ENCODE measurements at places on chromosomes 7 and 10.

DNA sequence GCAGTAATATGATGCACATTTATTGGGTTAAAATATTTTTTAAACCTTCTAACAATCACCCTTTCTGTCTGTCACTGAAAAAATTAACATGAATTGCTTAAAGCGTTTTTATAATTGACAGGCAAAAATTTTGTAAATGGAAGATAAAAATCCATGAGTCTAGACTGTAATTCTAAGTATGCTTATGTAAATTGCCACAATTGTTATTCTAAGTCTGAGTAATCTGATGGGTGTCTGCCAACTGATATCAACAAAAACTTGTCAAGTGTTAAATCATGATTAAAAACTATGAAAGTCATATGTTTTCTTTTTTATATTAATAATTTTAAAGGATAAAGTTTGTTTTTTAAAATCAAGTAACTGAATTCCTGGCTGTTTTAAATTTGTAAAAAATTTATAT is 208.2 kb downstream of the CDK14 start:
- DNase-seq: no peak

- DNase-seq: no peak
Measured at GRCh38 chr10:59880971-59881510, 25.3 kb downstream of the CCDC6 start.

- DNase-seq: no peak
Measured at GRCh38 chr10:87850742-87851205, 12.6 kb downstream of the KLLN start.

DNA sequence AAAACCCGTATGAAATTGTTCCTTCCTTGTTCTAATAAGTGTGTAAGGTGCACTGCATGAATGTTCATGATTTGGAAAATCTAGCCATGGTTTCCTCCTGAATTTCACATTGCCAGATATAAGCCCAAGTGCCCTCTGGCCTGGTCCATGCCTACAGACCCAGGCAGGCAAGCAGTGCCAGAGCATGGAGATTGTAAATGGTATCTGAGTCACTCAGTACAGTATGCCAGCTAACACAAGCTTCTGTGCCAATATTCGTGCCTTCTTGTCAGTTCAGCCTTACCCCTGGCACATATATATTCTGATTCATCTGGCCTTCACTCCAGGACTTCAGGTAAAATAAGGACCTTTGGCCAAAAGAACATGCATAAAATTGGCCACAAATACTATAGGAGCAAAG is 38.4 kb upstream of the PDE1C start:
- no peak for DNase-seq

GRCh38 chr7:24880886-24881285 is 99.1 kb downstream of the OSBPL3 start:
- DNase-seq: no peak

DNA sequence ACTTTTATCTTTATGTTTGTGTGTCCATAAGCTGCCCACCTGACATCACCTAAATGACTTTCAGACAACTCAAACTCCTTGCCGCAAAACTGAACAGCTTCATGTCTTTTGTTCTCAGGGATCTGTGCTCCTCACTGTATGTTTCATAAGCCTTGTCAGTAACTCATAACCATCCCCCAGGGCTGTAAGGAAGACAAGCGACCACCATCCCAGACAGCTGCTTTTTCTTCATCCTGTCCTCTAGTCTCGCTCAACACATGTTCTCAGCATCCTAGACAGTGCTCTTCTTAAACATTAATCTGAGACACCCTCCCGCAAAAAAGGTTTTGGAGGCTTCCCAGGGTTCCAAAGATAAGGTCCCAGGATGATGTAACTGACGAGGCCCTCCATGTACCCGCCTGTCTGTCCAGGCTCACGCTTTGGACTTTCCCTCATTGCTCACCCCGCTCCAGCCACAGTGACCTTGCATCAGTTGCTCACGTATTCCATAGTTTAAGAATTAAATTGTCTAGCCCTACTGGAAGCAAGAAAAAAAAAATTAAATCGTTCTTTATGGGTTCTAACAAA is 69.8 kb downstream of the MAP3K8 start:
- no peak for DNase-seq

DNA sequence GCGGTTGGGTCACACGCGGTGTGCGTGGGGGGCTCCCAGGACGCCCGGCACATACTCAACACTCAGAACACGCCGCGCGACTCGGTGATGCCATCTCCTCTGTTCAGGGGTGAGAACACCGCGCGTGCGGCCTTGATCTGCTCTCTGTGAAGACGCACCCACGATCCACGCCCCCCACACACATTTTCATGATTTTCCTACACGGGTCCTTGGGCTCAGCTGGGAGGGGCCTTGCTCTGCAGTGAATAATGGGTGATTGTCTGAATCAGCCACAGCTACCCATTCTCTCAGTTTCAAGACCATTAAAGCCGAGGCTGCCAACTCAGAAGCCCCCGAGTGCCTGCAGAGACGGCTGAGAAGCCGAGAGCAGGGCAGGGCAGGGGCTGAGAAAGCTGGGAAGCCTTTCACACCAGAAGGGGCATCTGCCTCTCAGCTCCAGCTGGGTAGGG is 54.3 kb upstream of the PDGFA start:
- no peak for DNase-seq

- no peak for DNase-seq
Measured at GRCh38 chr7:34249192-34249591, 343.9 kb downstream of the BMPER start.

DNA sequence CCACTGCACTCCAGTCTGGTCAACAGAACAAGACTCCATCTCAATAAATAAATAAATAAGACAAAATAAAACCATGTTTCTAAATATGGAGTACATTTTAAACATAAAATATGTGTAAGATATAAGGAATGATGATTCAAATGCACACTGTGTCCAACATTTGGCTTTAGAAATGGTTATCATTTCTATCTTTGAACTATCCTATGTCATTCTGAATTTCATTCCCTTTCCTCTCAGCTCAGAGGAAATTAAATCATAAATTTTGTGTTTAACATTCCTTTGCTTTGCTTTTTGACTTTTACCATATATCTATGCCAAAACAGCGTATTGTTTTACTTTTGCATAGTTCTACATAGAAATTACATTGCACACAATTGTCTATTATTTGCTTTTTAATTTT is 130.9 kb downstream of the GNAT3 start:
- DNase-seq: no peak

- DNase-seq: no peak
Measured at GRCh38 chr7:158120316-158120715, 467.3 kb downstream of the PTPRN2 start.

GRCh38 chr10:78304091-78305045 is 270.7 kb downstream of the RPS24 start:
- DNase-seq: no peak

DNA sequence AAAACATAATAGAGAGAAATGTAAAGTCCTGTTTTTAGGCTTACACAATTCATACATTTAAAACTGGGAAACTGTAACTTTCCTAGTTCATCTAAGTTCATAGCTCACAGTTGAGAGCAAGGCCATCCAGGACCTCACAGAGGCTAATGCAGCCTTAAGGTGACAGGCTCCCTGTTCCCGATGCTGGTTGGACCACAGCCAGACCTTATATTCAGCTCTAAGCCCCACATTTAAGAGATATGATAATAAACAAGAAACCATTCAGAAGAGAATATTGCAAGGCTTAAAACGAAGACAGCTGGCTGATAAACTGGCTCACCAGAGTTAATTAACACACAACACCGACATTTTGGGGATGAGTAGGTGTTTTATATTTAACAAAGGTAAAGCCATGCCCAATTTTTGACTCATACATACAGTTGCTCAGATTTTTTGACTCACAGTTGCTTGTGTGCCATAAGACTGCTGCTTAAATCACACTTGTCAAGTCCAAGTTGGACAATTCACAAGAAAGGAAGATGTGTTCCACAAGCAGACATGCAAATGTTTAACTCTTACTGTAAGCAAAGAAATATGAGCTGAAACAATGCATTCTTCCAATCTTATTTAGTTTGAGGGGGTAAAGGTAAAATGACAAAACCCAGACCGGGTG is 41.1 kb upstream of the TMEM213 start:
- no peak for DNase-seq

GRCh38 chr7:72785166-72785955 is 42.6 kb downstream of the TYW1B start:
- no peak for DNase-seq

- no peak for DNase-seq
Measured at GRCh38 chr7:35477609-35478008, 217.3 kb downstream of the HERPUD2 start.

- no peak for DNase-seq
Measured at GRCh38 chr7:28470344-28470743, 58.0 kb downstream of the CREB5 start.

DNA sequence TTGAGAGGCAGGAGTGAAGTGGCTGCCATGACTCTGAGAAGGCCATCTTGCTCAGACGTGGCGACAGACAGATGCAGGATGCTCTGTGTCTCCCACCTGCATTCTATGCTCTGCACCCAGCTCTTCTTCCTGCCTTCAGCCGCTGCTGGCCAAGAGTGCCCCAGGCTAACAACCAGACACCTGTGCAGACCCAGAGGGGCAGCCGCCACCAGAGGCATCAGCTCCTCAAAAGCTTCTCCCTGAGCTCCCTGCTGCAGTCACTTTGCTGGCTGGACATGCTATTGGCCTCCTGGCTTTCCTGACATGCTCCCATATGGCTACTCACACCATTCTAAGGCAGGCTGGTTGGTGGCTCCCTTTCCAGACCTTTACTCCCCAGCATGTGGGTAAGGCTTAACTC is 70.6 kb upstream of the GRB10 start:
- DNase-seq: no peak

DNA sequence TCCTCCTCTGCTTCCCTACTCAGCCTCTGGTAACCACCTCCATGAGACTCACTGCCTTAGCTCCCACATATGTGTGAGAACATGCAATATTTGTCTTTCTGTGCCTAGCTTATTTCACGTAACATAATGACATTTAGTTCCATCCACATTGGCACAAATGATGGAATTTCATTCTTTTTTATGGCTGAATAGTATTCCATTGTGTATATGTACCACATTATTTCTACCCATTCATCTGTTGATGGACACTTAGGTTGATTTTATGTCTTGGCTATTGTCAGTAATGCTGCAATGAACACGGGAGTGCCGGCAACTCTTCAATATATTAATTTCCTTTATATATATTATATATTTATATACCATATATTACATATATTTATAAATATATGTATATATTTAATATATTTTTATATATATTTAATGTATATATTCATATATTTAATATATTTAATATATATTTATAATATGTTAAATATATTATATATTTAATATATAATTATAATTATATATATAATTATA is 1046.9 kb downstream of the DNAJB9 start:
- DNase-seq: no peak

DNA sequence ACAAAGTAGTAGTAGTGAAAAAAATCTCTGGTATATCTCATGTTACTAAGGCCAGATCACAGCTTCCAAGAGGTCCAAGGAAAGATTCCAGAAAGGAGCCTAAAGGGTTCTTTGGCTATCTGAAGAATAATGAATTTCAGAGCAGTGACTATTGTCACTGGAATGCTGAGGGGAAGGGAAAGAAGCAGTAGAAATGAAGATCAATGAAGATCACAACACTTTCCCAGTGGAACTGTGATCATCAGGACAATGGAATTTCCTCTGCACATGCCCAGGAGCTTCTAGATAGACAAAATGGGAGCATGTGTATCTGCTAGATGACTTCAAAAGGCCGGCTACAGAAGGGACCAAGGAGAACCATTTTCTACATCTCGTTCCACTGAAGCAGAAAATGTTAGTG is 219.5 kb upstream of the PHYHIPL start:
- no peak for DNase-seq

DNA sequence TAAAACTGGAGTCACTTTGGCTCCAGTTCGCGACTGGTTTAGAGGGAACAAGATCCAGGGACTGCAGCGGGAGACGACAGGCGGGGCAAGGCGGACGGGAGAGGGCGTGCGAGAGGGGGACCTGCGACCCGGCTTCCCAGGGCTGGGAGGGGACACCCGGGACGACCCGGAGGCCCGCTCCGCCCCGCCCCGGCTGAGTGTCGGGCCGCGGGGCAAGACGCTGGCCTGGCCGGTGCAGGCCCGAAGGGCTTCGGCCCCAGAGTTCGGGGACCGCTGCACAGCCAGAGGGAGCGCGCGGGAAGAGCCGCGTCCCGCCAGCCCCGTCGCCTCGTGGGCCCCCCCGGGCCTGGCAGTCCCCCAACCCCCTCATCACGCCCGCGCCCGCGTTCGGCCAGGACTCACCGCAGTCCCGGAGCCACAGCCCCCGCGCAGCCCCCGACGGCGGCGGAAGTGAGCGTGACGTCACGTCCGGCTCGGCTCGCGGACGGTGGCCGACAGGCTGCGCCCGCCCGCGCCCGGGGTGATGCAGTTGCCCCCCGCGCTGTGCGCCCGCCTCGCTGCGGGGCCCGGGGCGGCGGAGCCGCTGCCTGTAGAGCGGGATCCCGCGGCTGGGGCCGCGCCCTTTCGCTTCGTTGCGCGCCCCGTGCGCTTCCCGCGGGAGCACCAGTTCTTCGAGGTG is at the start of the genes TUBGCP2 and ZNF511:
TUBGCP2 (minus strand) TSS at position 452 of the 679 bp plus-strand sequence. CDS start 5,931 bp downstream, outside the sequence.
ZNF511 (plus strand) TSS at position 494 of the 679 bp plus-strand sequence; CDS start at position 524, 30 bp downstream.
- DNase-seq: no peak

GRCh38 chr10:104433669-104434068 is 80.0 kb downstream of the CFAP58 start:
- DNase-seq: no peak

GRCh38 chr7:80732630-80733029 is 94.2 kb downstream of the CD36 start:
- DNase-seq: no peak

- DNase-seq: no peak
Measured at GRCh38 chr7:127935847-127936376, 95.3 kb downstream of the LRRC4 start.

DNA sequence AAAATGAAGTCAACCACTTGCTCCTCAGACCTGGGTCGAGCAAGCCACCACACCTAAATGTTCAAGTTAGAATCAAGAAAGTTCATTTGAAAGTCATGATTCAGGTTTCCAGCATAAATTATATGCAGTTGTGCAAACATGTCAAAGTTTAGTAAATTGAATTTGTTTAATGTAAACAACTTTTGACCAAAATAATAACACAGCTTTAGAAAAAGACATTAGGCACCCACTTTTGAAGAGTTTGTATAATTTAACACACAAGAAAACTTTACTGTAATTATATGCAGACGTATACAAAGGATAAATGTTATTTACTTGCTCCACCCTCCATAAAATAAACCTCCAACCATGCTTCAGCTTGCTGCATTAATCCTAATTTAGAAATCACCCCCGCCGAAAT is 680.0 kb downstream of the LRMDA start:
- no peak for DNase-seq

DNA sequence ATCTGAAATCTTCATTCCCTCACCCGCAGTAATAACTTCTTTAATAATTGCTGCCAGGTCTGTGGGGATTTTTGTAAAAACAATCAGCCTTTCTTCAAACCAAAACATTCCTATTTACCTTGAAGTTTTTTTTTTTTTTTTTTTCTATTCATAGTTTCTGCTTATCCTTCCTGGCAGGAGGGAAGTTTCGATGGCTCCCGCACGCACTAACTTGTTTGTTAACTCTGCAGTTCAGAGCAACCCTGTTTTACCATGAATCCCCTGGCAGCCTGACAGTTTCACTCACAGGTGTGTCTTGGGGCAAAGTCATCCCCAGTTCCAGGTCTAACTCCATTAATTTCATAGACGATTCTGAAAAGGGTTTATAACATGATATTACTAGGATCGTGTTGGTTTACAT is 149.3 kb downstream of the KLF6 start:
- DNase-seq: no peak

GRCh38 chr7:124432009-124432578 is 333.5 kb downstream of the GPR37 start:
- no peak for DNase-seq

Data from cortex of kidney (tissue), 1 donor.